Activated B cell treated with CpG ODN at 0.5 μM for 24 hours (primary cell): ENCODE measurements at places on chromosomes 2 and 18.

GRCh38 chr2:150320608-150321007 lies 166.9 kb downstream of the RND3 start:
- DNase-seq = no peak

- no peak for DNase-seq
Observed at GRCh38 chr2:42693013-42693615, 70.8 kb downstream of the OXER1 start.

DNA sequence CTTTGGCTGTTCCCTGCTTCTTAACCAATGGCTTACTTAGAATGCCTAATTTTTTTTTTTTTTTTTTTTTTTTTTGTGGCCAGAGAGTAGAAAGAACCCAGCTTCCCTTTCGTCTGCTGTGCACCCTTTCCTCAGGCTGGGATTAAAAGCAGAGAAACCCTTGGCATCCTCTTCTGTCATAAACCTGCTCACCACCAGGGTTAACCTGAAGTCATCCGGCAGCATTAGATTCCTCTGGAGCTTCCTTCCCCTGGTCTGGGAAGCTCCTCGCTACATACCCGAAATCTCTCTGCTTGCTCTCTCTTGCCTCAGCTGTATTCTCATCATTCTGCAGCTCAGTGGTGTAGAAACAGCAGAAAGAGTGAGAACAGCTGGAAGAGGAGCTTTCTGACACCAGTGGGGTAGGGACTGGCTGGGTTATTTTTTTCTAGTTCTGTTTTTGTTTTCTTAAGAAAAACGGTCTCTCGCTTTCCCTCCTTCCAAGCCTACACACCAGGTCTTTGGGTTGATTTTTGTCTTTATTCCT lies 339.0 kb upstream of the MEIS1 start:
- no peak for DNase-seq

DNA sequence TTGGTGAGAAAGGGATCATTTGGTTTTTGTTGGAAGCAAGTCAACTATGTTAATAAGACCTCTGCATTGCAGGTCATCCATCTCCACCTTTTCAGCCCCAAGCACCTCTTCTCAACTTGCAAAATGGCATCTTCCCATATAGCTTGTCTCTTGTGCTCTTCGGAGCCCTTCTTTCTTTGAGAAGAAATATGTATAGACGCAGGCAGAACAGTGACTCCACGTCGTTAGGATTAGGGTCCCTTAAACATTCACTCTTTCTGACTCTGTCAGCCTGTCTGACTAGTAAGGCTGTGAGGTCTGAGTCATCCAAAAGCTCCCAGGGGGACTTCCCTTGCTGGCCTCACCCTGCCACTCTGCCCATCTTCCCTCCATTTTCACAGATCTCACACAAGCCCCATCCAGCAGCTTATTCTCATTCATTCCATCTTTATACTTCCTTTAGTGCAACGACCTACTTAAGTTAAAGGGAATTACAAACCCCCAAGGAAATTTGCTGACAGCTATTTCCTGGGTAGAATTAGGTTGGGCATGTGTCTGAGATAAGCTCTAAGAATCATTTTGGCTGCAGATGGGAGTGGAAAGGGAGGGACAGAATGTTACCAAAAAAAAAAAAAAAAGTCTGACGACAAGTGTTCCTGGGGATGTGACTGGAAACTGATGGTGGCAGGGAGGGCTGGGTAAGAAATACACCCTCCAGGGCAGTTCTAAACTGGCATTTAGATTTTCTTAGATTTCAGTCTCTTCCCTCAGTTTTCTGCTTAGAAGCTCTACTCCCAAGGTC lies 37.7 kb upstream of the MEX3C start:
- DNase-seq = no peak

DNA sequence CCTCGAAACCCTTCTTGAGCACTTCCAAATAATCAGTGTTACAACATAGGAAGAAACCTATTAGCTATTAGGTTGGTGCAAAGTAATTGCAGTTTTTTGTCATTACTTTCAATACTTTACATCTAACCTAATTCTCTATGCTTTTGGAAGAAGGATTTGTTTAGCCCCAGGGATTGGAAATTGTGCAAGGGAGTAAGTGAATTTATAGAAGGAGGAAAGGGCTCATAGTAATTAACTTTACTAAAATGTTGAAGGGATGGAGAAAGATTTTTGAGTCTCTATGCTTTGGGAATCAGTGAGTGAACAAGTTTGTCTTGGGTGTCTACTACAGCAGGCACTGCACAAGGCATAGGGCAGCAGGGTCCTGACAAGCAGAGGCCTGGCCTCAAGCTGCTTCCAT lies 261.1 kb downstream of the EN1 start:
- no peak for DNase-seq

- no peak for DNase-seq
Observed at GRCh38 chr18:75374466-75374865, 53.0 kb downstream of the SMIM21 start.

- DNase-seq = no peak
Observed at GRCh38 chr2:3630631-3631030, 27.4 kb upstream of the ALLC start.

DNA sequence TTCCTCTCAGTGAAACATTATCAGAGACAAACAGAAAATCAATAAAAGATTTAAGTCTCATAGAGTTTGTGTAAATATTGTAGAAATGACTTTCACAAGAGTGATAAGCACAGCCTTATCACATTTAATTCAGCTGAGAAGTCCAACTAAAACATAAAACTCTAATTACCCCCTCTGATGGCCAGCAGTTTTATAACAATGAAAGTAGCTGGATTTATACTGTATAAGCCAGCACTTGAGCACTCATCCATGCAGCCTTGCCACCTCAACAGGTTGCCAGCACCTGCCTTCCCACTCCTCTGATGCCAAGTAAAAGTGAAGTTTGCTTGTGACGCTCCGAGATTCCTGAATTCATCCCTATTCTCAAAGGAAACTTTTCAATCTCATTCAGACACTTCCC lies 103.0 kb upstream of the STK39 start:
- no peak for DNase-seq

GRCh38 chr18:57811477-57812125 lies 8.5 kb upstream of the ATP8B1 start:
- DNase-seq = no peak

DNA sequence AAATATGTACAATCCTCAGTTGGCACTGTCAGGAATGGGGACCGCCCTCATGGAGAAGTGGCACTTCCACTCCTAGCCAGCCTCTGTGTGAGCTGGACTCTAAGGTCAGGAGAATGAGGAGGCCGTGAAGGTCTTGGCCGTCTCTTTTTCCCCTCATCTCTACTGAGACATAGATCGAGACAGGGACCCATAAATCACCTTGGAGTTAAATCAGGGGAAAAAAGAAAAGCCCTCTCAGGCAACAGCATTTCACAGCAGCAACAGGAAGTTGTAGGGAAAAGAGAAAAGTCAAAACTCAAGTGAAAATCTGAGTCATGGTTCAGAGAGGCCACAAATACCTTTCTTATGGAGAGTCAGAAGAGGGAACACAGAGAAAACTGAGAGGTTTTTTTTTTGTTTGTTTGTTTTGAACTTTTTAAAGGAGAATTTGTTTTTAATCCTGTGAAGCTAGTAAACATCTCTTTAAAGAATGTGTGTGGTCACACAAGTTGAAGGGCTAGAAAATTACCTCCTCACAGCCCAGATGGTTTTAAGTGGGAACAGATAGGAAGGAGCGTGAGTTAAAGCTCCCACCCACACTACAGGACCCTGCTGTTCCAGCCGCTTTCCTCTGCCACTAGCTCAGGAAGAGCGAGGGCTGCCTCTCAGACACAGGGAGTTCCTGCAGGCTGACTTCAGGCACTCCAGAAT lies 30.6 kb upstream of the CYP1B1 start:
- DNase-seq = no peak

DNA sequence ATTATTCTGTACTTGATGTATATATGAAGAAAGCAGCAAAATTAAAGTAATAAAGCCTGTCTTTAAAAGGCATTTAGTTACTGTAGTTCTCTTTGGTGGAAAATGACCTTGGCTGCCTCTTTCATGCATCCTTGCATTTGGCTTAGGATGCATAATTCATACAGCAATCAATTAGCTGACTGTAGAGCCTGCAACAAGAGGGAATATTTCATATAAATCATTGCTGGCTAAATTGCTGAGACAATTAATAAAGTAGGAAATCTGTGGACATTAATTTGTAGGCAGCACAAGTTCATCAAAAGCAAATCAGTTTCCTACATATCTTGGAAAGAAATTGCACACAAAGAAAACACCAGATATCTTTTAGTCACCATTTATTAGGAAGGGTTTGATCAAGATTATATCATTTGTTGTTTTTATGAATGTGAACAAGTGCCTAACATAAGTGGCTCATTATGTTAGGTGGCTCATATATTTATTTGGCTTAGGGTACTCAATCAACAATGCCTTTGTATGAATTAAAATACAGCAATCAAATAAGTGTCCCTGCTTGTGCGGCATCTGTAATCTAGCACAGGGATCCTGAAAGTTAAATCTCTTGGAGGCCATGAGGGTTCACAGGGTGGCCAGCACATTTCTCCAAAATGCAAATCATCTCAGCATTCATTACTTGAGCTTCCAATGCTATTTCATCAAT lies 220.4 kb upstream of the SPOPL start:
- no peak for DNase-seq

- DNase-seq = peak; percentile 25
Observed at GRCh38 chr2:26144953-26145680, 27.8 kb upstream of the GAREM2 start.

DNA sequence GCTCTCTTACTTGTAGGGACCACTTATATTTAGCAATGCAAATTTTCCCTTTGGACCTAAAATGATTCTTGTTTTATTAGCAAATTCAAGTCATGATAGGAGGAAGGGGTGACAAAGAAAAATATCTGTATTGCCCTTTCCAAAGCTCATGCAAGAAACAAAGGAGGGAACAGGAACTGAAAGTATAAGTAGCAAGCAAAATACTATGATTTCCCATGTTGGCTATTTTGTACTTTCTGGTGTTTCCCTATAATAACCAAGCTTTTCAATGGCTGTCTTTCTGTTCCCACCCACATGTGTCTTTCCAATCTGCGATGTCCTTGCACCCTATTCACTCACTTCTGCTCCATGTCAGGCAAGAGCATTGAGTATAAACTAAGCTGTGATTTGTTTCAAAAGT lies 279.7 kb downstream of the RNF144A start:
- DNase-seq = no peak

DNA sequence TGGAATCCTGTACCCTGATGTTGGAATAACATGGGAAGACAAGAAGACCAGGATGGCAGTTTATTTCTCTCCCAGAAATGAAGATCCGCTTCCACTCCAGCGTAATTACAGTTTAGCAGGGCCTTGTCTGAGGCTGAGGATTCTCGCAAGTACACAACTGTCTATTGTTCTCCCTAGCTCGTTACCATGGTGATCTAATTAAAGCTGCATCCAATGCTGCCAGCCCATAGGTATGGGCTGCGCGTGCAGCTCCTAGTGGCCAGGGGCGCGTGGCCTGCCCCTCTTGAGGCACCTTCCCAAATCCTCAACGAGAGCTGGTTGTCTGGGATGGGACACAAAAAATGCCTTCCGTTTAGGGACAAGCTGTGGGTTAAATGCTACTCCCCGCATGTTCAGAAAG lies 344.9 kb downstream of the CYRIA start:
- DNase-seq = no peak

DNA sequence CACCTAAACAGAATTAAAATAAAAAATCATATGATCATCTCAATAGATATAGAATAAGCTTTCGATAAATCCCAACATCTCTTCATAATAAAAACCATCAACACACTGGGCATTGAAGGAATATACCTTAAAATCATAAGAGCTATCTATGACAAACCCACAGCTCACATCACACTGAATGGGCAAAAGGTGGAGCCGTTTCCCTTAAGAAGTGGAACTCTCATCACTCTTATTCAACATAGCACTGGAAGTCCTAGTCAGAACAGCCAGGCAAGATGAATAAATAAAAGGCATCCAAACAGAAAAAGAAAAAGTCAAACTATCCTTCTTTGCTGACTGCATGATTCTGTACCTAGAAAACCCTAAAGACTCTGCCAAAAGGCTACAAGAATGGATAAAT lies 510.3 kb downstream of the ZNF804A start:
- no peak for DNase-seq

GRCh38 chr18:2410688-2411087 lies 160.6 kb downstream of the METTL4 start:
- DNase-seq = no peak

DNA sequence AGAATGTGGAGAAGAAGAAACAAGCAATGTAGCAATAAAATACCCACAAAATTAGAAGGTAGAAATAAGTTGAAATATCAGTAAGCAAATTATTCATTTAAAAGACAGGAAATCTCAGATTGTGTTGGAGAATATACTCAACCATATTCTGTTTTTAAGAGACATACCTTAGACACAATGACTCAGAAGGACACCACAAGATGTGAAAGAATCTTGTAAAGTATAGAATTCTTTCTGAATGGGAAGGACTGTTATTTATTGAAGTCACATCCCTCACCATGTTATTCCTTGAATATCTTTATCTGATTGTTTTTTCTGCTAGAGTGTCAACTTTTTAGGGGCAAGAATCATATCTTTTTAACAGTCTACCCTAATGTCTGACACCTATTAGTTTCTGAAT lies 50.4 kb downstream of the CTAGE1 start:
- no peak for DNase-seq

GRCh38 chr18:69158944-69159343 lies 241.7 kb upstream of the DOK6 start:
- no peak for DNase-seq

DNA sequence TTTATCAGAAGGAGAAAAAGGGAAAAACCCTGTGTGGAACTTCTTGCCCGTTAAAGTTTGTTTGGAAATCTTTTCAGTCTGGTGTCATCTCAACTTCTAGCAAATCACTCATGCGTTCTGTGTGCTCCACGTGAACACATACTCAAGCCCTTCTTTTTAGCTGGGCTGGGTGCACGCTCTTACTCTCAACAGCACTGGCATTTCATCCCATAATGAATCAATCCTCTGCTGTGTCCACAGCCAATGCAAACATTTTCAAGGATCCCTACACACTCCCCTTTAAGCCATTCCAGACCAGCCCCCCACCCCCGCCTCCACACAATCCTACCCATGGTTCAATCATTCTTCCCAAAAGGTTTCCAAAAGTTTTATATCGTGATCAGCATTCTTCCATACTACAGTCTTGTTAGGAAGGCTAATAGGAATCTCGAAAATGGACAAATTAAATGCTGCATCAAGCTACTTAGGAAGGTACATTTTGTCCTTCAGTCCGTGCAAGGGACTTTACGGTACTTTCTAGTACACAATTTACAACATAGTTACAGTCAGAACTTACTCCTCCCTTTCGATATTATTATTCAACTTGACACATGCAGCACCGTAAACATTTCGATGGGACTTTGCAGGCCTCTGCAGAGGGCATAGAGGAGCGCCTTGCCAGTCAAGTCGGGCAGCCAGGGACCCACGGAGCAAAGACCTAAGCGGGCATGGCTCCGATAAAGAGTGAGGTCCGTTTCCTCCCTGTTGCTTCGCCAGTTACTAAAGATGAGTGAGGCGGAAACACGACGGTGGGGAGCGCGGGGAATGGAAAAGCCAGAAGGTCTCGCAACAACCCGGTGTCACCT lies 1.4 kb downstream of the PTGR3 start:
- no peak for DNase-seq

GRCh38 chr2:195587966-195588365 lies 69.1 kb upstream of the SLC39A10 start:
- no peak for DNase-seq

GRCh38 chr2:145060876-145061275 lies 541.0 kb upstream of the ZEB2 start:
- no peak for DNase-seq
